ENCODE measurements at places on chromosomes 7 and 10.

DNA sequence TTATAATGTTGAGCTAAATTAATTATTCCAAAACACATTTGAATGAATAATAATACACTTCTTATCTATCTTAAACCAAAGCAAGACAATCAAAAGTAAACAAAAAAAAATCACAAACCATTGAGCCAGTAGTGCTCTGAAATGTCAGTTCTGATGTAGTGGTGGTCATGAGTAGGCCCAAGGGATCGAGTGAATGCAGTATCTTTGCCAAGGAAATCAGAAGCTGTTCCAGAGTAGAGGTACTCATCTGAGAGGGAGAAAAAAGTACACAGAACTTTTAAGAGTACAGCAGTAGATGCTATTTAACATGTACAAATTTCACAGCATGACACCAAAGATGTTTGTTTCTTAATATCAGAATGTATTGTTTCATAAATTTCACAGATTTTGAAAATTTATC is 121.5 kb downstream of the SEMA3D start:
- DNase-seq: no peak

DNA sequence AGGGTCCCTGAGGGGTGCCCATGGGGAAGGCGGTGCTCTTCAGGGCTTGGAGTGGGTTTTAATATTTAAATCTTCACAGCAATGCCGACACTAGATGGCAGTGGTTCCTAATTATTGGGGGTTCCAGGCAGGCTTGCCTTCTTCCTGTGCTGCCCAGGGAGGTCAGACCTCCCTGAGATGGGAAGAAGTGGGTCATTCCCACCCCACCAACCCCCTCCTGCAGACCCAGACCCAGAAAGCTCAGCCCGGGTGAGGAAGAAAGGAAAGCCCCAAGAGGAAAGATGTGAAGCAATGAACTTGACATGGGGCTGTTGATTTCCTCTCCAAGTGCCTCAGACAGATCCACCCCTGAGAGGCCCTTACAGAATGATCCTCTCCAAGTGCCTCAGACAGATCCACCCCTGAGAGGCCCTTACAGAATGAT is 85.1 kb upstream of the LANCL2 start:
- DNase-seq: no peak

DNA sequence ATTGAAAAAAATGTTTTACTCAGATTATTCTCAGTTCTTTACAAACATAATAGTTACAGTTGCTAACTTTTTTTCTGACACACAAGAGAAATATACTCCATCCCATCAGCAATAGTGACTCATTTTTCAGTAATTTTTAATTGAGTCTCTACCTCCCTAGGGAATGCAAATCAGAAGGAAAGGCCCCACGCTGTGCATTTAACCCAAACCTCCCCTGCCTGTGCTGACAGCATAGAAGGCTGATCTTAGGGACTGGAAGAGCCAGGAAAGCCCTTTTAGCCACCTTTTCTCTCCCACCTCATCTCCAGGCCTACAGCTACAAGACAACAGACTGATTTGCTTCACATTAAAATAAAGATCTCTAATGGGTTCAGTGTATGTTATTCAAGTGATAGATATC is 24.7 kb upstream of the PIK3CG start:
- no peak for DNase-seq

- no peak for DNase-seq
Measured at GRCh38 chr7:100680576-100681271, 7.2 kb downstream of the GNB2 start.

DNA sequence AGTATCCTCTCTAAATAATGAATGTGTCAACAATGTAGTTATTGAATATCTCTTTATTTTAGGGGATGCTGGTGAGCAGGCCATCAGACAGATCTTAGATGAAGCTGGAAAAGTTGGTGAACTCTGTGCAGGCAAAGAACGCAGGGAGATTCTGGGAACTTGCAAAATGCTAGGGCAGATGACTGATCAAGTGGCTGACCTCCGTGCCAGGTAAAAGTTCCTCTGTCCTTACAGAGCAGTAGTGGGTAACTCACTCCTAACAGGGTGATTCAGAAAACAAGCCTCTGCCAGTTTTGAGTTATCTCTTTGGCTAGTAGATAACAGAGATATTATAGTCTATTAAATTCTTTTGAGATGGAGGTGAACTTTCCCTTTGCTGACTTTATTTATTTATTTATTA is 67.3 kb downstream of the AP3M1 start:
- no peak for DNase-seq

Data from activated T-helper 1 cell treated with anti-CD3 and anti-CD28 coated beads, Interleukin-2, amount 50 U/mL, for 16 hours (primary cell).